ENCODE measurements at places on chromosomes 5 and 9.

- no peak for DNase-seq
Observed at GRCh38 chr9:108469654-108470053, 386.1 kb downstream of the ACTL7B start.

DNA sequence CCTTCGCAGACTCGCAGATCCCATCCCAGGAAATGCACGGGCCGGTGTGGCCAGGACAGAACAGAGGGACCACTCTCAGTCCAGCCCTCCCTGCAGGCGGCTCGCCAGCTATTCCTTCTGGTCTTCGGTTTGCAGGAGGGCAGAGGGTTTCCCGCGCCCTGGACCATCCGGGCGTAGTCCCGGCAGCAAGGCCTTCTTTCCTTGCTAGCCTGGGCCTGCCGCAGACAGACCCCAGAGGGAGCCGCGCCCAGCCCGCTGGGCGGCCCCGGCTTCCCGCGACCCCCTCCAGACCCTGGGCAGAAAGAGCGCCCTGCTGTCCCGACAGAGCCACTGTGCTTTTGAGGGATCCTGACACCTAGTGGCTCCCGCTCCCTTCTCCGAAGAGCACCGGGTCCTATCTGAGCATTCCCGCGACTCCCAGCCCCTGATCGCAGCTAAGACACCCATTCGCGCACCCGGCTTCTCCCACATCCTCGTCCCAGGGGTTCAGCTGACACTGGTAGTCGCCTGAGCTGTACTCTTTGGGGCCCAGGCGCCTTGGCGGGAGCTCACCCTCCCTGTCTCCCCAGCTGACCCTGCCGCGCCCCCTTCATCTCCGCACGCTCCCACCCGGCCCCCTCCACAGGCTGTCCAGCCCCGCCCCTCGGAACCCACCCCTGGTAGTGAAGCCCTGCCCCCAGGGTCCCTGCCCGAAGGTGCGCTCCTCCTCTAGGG, 1.1 kb downstream of the CFAP90 start:
- DNase-seq = no peak

DNA sequence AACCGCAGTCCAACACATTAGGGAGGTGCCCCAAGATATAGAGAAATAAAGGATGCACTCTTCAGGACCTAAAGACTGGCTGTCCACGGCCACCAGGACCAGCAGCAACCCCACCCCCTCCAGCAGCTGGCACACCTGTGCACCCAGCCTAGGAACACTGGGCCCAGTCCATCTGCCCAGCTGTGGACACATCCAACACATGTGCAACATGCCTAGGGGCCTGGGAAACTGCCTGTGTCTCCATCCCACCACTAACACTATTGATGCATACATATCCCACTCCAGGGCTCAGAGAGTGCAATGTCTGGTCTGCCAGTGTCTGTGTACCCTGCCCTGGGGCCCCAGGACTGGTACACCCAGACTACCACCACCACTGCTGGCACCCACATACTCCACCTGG, 1781.3 kb downstream of the MAT2B start:
- DNase-seq = no peak

- no peak for DNase-seq
Observed at GRCh38 chr5:65292196-65292595, 189.5 kb downstream of the ADAMTS6 start.

- no peak for DNase-seq
Observed at GRCh38 chr5:109945097-109945678, 255.5 kb downstream of the MAN2A1 start.

DNA sequence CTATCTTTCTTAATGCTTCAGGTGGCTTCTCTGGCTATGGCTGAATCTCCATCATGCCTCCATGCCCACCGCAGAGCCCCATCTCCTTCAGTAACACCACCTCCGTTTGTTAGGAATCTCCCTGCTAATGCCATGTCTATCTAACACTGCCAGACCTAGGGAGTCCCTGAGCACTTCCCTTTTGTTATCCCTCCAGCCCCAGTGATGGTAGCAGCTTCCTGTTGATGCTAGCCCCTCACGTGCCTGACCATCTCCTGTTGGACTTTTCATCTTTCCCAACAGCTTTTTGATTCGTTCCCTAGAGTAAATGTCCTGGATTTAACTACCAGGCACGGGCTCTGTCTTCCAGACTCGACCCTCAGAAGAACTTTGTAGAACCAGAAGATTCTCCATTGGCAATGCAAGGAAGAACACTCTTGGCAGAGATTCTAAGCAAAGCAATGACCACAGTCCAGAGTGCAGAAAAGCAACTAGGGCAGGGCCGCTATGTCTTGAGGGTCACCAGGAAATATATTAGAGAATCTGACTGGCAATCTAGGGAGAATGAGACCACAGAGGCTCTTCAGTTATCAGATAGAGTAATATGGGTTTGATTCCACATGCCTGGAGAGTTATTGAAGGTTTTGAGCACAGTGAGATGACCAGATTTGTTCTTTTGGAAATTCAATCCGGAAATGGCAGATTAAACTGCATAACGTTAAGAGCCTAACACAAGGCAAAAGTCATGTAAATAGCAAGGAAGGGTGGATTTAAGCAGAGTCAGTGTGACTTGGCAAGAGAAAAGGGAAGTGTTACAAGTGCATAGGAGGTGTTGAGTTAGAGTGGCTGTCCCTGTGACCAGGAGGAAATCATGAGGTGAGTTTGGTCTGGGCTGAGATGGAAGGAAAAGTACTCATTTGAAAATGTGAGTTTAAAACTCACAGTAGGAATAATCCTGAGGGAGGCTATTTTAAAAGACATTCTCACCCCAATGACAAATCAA, 555.2 kb downstream of the ACTL7B start:
- no peak for DNase-seq

DNA sequence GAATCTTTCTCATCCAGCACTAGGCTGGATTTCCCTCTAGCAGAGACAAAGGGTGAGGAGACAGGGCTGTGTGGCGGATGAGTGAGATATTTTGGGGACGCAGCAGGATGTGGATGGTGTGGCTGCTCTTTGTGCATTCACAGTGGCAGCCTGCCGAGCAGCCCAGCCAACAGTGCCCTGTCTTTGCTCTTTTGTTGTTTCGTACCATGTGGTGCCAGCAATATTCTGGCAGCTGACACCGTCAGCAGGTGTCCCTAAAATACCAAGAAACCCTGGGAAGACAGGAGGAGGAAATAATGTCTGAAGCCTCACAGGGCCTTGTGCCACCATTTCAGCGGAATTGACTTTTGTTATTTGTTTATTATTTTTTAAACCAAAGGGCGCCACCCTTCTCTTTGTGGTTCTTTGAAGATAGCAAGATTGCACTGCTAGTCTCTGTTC, 141.4 kb downstream of the CCDC192 start:
- peak; percentile 71 for DNase-seq

DNA sequence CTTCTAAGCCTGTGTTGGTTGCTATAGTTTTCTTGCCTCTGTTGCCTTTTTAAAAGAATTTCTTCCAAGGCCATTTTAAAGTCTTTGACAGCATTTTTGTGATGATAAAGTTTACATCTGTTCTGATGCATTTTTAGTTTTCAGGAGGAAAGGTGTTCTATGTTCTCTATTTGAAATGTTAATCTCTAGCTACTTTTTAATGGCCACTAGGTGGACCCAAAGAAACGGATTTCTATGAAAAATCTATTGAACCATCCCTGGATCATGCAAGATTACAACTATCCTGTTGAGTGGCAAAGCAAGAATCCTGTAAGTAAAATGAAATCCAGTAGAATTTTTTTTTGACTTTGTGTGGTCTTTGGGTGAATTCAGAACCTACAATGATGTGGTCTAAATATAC, 60.2 kb downstream of the MELK start:
- no peak for DNase-seq

DNA sequence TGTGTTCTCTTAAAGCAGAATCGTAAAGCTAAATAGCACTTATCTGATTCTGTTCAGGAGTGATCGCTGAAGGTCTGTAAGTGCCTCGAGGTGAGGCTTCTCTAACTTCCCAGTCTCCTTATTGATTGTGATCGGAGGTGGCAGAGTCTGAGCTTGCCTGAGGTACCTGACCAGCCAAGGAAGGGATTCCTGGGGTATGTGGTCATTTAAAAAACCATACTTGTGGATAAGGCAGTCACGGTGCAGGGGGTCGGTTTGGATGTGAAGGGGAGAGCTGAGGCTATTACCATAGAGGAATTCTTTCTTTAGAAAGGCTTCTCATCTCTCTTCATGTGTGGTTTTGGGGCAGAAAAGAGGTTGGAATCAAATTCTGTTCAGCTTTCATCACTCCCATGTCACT, 193.7 kb downstream of the TLE4 start:
- no peak for DNase-seq

All from C1 segment of cervical spinal cord (tissue), 14 donors.